ENCODE measurements at places on chromosomes 6 and 20.
A peak's percentile ranks its signal among the peaks of the same experiment; 100 is the strongest.

- no peak for DNase-seq
These were observed 39.6 kb upstream of the AFDN start for GRCh38 chr6:167786853-167787675.

GRCh38 chr20:62598761-62599194 lies 43.5 kb upstream of the SLCO4A1 start:
- peak; percentile 59 for DNase-seq

GRCh38 chr20:11432407-11432806 lies 485.3 kb upstream of the BTBD3 start:
- no peak for DNase-seq

DNA sequence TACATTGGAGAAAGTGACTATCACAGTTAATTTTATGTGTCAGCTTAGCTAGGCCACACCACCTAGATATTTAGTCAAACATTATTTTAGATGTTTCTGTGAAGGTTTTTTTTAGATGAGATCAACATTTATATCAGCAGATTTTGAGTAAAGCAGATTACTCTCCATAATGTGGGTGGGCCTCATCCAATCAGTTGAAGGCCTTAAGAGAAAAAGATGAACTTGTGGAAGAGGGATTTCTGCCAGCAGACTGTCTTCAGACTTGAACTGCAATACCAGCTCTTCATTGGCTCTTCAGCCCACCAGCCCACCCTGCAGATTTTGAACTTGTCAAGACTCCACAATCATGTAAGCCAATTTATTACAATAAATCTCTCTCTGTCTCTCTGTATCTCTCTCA lies 25.1 kb upstream of the FBXO30 start:
- peak; percentile 18 for DNase-seq

- DNase-seq: no peak
These were observed 674.2 kb upstream of the FLRT3 start for GRCh38 chr20:15011631-15012030.

DNA sequence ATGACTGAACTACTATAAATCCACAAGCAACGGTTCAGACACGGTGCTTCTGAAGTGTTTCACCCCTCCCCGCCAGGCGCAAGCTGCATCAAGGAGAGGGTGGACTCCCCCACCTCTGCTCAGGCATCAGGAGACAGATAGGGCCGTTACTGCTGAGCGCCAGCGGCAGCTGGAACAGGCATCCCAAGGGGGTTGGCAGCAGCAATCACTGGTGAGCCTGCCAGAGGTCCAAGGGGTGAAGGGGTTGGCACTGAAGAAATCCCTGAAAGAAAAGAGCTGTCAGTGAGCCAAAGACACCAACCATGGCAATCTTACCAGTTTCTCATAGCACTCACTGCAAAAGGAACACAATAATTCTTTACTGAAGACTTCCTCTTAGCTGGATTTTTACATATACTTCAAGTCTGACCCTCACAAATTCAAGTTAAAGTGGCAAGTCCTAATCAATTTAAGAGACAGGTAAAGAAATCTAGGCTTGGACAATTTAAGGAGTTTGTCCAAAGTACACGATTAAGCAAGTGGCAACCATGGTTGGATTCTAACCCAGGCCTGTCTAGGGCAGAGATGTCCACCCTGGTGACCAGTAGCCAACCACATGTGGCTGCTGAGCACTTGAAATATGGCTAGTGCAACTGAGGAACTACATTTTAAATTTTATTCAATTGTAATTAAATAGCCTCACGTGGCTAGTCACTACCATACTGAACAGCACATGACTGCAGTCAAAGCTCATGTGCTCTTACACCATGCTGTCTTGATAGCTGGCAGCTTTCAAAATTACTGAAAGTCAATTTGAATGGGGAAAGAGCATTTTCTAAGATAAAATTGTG lies 21.7 kb upstream of the TBC1D20 start:
- no peak for DNase-seq

GRCh38 chr20:54598352-54598751 lies 123.0 kb downstream of the DOK5 start:
- DNase-seq: no peak

DNA sequence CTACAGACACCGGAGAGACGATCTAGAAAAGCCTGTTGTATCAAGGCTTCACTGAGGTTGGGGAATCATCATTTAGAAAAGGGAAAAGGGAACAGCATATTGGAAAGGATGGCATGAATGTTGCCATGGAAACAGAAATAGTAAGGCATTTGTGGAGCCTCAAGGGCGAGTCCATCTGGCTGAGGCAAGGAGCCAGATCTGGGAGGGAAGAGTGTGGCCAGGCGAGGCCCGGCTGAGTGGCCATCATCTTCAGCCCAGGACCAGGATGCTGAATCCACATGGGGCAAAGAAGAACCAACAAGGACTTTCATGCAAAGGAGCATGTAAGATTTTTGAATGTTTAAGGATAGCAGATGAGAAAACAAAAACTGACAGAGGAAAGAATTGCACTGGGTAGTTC lies 85.8 kb downstream of the MAP3K5 start:
- DNase-seq: no peak

GRCh38 chr6:14913931-14914330 lies 331.9 kb upstream of the JARID2 start:
- no peak for DNase-seq

GRCh38 chr20:39108746-39109145 lies 146.6 kb downstream of the DHX35 start:
- DNase-seq: no peak

DNA sequence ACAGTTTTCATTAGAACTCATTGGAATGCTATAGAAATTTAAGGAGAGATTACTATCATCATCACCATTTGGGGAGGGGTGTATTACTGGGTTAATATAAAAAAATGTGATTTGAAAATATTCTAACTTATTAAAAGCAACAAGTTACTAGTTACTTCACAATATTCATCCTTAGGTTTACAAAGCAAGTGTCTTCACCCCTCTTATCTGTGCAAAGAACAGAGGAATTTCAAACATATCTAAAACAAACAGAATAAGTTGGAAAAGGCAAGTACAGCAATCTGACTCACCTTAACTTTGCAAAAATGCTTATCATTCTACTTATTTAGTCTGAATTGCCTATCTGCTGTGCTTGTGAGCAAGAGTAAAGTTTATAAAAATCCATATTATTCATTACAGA lies 32.9 kb downstream of the DCBLD1 start:
- no peak for DNase-seq

- DNase-seq: peak; percentile 54
These were observed 128.6 kb upstream of the FAM83B start for GRCh38 chr6:54717849-54718455.

GRCh38 chr6:142874676-142875075 lies 70.3 kb downstream of the HIVEP2 start:
- peak; percentile 15 for DNase-seq

GRCh38 chr20:44018259-44018941 lies 103.7 kb downstream of the TOX2 start:
- DNase-seq: no peak

DNA sequence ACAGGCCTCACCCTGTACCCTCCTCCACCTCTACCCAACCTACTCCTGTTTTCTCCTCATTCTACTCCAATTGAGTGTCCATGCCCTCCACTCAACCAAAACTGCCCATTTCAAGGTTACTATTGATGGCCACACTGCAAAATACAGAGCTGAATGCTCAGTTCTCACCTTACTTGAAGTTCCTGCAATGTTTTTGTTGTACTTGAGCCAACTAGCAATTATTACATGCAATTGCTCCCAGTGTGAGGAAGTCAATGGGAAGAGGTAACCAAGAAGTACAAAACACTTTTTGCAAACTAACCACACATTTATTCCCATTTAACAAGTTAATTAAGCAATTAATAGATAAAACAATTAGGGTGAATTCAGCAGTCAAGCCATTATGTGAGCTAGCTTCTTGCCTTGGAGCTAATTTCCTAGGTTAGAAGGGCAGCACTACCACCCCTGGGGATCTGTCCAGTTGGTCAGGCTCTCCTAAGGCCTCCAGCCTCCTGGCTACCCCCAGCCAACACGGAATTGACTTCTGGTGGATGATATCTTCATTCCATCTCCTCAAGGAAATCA lies 52.4 kb upstream of the GGTLC1 start:
- no peak for DNase-seq

- DNase-seq: no peak
These were observed 709.3 kb downstream of the EPHA7 start for GRCh38 chr6:92710048-92710447.

GRCh38 chr6:44022296-44022661 lies 105.0 kb downstream of the MRPL14 start:
- peak; percentile 51 for DNase-seq

DNA sequence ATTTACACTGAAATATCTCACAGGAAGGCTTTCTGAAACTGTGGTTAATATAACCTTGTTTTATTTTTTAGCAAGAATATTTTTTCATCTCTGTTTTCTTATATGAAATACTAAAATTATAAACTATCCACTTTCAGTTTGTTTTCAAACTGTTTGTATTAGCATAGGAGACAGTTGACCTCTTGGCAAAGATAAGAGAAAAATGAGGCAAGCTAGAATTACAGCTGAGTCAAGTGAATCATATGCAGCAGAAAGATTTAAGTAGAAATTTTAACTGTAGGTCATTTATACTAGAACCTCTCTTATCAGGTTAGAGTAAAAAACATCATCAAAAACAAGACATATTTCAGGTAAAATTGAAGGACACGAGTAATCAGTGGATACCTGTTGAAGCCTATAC lies 792.6 kb downstream of the PHF3 start:
- DNase-seq: no peak

GRCh38 chr6:15063253-15063853 lies 182.5 kb upstream of the JARID2 start:
- DNase-seq: peak; percentile 89

- peak; percentile 92 for DNase-seq
These were observed 43.1 kb upstream of the NAA20 start for GRCh38 chr20:19973961-19974629.

- DNase-seq: no peak
These were observed 70.7 kb downstream of the NCR2 start for GRCh38 chr6:41405941-41406727.

GRCh38 chr6:31396422-31397152 lies 6.8 kb upstream of the MICA start:
- peak; percentile 75 for DNase-seq

GRCh38 chr6:93701526-93701925 lies 282.2 kb upstream of the EPHA7 start:
- no peak for DNase-seq

DNA sequence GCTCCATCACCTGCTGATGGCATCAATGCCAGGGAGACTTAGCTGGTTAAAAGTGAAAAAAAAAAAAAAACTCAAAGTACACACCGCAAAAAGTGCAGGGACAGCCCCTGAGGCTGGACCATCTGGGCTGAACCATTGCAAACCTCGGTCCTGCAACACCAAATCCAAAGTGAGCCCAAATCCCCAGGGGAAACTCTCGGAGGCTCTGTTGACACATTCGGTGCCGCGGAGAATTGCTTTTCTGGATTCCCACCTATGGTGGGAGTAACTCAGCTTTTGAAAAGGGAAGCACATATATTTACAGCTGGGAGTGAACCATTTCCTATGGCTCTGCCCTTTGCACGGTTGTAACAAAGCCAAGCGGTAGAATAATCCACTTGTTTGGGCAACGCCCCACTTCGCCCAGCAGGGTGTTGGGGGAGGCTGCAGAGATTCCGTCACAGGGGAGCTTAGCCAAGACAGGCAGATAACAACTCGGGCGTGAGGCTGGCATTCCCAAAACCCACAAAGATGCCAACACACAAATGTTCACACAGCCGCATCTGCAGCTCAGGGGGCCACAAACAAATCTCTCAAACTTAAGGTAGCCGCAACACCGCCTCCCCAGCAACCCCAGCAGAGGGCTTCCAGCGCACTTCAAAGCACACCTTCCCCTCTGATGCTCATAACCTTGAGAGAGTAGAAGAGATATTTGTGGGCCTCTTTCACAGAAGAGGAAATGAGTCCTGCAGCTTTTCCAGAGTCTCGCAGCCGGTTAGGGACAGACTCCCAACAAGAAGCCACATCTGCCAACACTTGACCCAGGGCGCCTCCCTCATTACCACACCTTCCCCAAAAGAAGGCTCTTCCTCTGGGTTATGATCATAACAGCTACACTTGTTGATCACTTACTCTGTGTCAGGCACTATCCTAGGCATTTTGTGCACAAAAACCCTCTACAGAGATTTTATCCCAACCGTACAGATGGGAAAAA lies 11.4 kb downstream of the ZC3H12D start:
- DNase-seq: peak; percentile 73

DNA sequence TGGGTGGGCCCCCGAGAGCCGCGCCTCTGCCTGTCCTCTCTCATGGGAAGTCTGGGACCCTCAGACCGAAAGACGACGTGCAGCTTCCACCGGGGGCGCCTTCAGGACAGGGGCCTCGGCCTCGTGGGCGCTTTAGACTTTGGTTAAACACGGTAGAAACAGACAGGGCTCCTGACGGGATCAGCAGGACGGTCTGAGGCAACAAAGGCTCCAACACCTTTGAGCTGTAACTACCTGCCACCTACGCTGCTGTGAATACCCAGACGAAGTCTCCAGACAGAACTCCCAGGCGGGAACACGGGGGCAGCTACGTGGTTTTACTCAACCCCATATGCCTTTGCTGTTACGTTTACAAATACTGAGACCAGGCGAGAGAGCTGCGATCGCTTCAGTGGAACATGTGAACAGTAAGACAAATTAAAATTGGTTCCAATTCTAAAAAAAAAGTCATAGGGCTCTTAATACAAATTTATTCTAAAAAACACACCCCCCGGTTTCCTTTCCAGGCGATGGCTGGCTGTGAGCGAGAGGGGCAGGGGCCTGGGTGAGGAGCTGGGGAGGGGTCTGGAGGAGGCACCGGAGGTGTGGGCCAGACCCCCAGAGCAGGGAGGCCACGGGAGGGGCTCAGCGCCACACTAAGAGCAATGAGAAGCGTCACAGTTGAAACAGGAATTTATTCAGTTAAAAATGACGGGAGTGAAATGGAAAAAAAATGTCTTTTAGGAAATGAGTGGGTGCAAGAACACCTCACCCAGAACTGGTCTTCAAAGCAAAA lies 453.2 kb downstream of the QKI start:
- DNase-seq: no peak

DNA sequence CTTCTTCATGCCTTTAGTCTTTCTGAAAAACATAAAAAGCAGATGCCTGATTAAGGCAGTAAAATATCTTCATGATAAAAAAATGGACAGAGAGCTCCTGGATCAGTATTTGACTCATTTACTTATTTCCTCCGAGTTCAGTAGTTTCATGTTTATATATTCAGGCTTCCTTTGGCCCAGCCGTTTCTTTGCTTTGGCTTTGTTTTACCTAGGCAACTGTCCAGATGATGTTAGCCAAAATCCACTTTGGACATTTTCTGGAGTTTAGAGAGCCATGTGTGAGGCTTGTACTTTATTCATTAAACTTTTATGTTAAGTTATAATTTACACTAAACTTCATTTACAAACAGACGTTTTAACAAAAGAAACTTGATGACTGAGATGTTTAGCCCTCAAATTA lies 307.1 kb upstream of the RSPO3 start:
- no peak for DNase-seq

DNA sequence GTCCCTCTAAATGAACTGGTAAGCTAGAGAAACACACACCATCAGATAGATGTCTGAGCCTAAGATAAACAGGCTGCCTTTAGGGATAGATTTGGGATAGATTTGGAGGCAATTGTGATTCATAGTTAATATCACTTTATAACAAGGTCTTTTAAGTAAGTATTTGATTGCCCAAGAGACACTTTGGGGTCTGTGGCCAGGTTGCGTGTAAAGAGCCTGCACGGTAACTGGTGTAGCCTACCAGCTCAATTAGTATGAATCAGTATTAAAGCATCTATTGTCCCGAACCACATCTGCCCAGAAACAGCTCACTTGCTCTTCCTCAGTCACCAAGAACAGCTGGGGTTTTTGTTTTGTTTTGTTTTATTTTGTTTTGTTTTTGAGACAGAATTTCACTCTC lies 193.3 kb downstream of the SASH1 start:
- no peak for DNase-seq

- no peak for DNase-seq
These were observed 73.0 kb upstream of the TSHZ2 start for GRCh38 chr20:52899041-52899608.

All from NB4 (cell line).